ENCODE measurements at places on chromosomes 7 and 10.

GRCh38 chr10:87550741-87551140 is 46.0 kb downstream of the MINPP1 start:
- DNase-seq, result no peak

DNA sequence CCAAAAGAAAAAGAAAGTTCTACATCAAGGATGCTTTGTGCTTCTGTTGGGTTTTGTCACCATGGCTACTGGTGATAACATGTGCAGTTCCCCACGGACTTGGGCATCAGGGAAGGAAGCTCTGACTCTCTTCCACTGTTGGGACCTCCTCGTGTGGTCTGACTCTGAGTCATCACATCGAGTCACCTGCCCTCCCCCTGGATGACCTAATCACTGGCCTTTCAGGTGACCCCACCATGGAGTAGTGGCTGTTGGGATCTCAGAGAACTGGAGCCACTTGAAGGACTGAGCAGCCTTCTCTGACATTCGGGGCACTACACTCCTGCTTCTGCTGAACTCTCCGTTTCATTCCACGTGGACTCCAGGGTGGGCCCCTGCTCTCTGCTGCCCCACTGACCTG is 60.8 kb upstream of the DOCK1 start:
- DNase-seq, result no peak

- no peak for DNase-seq
Measured at GRCh38 chr7:27160145-27160545, 3.7 kb upstream of the HOXA7 start.

DNA sequence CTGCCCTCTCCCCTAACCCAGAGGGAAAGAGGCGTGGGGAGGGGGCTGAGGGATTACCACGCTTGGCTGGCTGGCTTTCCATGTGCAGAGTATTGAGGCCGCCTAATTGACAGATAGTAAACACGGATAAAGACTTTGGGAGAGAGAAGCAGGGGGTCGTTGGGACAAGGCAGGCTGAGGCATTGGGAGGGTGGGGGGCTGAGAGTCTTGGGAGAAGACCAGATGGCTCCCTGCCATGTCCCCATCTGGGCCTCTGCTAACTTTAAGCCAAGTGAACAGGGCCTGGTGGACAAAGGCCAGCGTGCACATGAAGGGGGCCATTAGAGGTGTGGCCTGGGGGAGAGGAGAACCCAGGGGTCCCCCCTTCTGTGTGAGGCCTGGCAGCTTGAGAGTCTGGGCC is 55.4 kb upstream of the MXI1 start:
- no peak for DNase-seq

DNA sequence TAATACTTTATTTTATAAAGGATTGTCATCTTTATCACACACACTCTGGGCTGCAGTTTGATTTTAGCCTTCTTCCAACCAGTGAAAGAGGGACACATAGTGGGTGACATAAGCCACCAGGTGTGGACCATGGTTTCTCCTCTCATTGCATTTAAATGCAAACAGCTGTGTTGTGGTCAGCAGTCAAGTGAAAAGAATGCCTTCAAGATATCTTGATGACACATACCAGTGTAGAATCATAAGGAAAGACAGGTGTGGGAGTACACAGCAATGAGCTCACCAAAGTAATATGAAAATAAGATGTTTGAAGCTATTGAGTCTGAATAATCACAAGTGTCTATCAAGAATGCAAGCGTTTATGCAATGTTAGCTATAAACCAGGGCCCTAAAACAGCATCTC is 580.0 kb downstream of the XPNPEP1 start:
- no peak for DNase-seq

DNA sequence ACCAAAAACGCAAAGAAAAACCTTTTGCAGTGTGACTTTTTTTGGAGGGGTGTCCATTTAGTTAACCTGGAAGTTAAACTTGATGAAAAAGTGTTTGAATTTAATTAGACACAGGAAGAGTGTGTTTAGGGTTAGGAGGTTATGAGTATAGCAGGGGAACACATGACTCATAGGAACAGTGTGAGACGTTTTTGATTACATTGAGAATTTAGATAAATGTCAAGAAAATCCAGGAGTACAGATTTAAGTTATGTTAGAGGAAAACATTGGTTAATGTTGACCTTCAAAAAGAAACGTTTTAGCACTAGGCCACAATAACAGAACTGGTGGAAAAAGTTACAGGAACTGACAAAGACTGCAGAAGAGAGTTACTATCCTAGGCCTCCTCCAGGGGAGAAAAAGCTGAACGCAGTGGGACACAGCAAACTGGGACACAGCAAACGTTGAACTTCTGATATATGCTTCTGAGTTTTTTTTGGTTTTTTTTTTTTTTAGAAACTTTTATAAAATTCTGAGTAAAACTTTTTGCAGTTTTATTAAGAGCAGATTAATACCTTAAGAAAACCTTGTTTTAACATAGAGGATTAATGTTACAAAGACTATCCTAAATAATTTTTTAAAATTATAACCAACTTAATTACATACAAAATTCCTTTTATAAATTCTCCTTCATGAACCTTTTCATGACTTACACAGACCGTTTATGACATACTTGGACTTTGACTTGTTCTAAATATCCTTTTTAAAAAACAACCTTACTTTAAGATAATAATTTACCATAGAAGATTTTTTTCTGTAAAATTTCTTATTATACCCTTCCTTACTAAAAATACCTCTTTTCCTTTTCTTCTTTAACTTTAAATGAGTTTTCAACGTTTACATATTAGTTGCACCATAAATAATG is 22.2 kb downstream of the LANCL2 start:
- no peak for DNase-seq

DNA sequence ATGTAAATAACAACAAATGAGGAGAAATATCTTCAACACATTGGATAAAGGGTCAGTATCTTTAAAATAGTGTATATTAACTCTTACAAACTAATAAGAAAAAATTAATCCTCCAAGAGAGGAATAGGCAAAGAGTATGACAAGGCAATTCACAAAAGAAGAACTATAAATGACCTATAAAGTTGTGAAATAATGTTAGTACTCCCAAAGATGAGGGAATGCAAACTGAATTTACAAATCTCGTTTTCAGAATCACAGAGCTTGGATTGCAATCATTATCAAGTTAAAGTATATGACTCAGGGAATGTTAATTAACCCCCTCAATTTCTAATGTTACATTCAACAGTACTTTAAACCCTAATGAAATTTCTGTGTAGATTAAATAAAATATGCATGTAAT is 87.3 kb upstream of the TARP start:
- no peak for DNase-seq

DNA sequence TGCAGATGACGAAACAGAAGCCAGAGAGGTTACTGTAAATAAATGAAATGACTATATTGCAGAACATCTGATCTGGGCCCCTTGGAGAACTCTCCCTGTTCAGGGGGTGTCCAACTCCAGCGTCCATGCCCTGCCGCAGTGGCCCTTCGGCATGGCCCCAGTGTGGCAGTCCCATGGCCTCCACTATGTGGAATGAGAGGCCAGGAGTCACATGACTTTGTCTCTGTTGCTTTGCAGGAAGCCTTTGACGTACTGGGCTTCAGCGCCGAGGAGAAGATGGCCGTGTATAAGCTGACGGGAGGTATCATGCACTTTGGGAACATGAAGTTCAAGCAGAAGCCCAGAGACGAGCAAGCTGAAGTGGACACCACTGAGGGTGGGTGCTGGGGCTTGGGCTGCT is 15.6 kb upstream of the MYH16 start:
- no peak for DNase-seq

- no peak for DNase-seq
Measured at GRCh38 chr10:64175271-64175962, 654.2 kb downstream of the REEP3 start.

- no peak for DNase-seq
Measured at GRCh38 chr7:74371381-74372341, 82.0 kb upstream of the GTF2IRD1 start.

DNA sequence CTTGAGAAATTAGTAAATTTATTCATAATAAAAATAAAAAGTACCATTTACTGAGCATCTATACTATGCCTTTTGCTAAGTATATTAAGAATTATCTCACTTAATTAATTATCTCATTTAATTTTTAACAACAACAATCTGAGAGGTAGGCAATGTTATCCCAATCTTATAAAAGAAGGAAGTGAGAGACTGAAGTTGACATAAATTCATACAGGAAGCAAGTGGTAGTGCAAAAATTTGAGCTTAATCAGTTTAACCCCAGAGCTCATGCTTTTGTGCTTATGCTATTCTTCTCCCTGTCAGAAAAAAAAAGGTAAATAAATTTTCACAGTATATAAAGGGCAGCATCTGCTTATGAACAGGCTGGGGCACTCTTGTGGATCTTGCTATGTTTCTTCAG is 2.7 kb upstream of the LIPF start:
- DNase-seq, result no peak

GRCh38 chr7:130277763-130278643 is 11.3 kb downstream of the CPA2 start:
- DNase-seq, result no peak

DNA sequence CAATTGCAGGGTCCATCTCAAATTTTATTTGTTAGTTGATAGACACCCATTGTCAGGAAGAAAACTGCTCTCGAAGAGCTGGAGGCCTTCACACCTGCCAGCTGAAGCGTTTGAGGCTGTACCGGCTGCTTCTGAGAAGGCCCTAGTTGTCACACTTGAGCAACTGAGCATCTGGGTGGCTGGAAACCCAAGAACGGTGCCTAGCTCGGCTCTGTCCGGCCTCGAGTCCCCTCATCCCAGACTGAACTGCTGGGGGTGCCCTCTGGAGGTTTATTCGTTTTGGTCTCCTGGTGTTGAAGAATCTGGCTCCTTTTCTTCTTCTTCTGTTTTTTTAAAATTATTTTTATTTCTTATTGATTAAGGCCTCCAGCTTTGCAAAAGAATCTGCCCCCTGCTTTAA is 59.3 kb upstream of the EXOC6 start:
- DNase-seq, result no peak

DNA sequence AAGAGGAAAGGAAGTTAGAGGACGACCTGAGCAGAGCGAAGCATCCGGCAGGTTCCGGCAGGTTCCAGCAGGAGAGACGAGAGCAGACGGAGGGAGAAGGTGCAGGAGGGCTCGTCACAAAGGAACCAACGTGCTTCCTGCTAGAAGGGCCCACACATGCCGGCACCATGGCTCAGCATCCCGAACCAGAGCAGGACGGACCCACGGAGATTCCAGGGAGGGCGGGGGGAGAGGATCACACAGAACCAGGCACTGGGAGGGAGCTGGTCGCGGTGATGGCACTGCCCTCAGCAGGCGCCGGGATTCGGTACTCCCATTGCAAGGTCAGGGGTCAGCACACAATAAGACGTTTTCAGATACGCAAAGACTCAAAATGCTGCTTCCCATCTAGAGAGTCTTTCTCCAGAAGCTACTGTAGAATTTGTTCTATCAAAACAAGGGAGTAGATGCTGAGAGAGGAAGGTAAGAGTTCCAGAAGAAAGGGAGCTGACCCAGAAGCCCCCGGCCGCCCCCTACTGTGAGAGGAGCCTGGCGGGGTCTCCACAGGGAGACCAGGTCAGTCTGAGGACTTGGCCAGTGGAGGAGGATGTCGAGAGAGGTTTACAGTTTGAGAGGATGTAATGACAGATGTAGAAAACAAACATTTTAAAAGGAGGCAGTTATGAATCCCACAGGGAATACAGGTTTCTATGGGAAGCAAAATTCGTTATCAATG is 23.6 kb upstream of the PWWP2B start:
- DNase-seq, result no peak

- no peak for DNase-seq
Measured at GRCh38 chr7:29859524-29860185, 53.3 kb downstream of the WIPF3 start.

GRCh38 chr7:137591421-137591837 is 247.9 kb upstream of the PTN start:
- DNase-seq, result no peak

GRCh38 chr10:71769279-71769823 is 4.0 kb downstream of the VSIR start:
- DNase-seq, result no peak

DNA sequence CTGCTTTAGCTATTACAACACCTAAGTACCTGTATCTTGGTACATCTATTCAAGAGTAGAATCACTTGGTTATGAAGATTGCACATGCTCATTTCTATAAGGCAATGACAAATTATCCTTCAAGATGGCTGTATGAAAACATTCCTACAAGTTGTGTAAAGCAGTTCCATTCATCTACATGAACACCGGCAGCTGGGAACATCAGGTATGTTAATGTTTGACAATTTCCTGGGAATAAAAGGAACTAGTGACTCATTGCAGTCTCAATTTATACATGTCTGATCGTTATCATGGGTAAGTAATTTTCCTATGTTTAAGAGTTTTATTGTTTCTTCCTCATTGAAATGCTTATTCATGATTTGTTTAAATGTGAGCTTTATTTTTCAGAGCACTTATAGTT is 203.2 kb upstream of the SEMA3E start:
- no peak for DNase-seq

- no peak for DNase-seq
Measured at GRCh38 chr7:88597941-88598425, 161.5 kb upstream of the ZNF804B start.

- no peak for DNase-seq
Measured at GRCh38 chr10:48768144-48768766, 83.6 kb downstream of the WDFY4 start.

GRCh38 chr7:41773756-41774155 is 70.9 kb upstream of the INHBA start:
- no peak for DNase-seq

DNA sequence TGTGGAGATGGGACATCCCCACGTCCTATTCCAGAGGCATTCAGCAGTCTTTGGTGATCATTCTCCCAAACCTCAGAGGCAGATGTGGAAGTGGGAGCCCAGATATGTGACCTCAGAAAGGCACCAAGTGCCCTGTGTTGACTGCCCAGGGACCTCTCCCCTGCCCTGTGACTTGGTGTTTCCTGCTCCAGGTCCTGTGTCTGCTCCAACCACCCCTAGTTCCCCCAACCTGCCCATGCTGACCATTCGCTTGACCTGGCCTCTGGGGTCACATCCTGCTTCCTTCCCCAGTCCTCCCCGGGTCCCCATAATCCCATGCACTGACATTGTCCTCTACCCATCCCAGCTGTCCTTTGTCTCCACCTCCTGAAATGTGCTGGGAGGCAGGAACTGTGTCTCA is 7.6 kb downstream of the CYP26A1 start:
- no peak for DNase-seq

- no peak for DNase-seq
Measured at GRCh38 chr10:27494116-27494805, 9.8 kb upstream of the RAB18 start.

DNA sequence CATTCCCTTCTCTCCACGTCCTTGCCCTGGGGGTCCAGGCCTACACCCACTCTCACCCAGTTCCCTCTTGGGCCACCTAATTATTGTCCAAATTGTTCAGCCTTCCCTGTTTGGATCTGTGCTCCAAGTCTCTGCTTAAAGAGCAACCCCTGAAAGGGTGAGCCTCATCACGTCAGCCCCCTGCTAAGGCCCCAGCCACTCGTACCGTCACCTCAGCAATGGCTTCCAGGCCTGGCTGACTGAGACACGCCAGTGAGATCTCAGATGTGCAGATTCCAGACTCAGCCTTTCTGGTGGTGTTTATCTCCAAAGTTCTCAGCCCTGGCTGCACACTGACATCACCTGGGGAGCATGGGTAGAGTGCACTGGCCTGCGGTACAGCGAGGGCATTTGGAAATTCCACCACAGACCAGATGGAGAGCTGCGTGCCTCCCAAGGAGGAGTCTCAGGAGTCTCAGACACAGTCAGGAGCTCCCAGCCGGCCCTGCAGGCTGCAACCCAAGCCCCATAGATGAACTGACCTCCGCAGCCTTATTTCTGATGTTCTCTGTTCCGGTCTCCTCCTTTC is 87.5 kb downstream of the PRKAG2 start:
- no peak for DNase-seq

- DNase-seq, result no peak
Measured at GRCh38 chr10:116324227-116324950, at the start of gene CCDC172. TSS of gene CCDC172 (plus strand) at chr10:116324448. CDS start at chr10:116325012, 564 bp downstream.

GRCh38 chr7:55214707-55215106 is 150.4 kb upstream of the LANCL2 start:
- no peak for DNase-seq

Measured in activated naive CD4-positive, alpha-beta T cell (primary cell).